K562 (cell line): ENCODE measurements at places on chromosomes 6 and 20.
A peak's percentile ranks its signal among the peaks of the same experiment; 100 is the strongest.

- DNase-seq = no peak
Observed at GRCh38 chr20:42531508-42531961, 658.2 kb downstream of the PTPRT start.

- no peak for DNase-seq
Observed at GRCh38 chr20:24598996-24599395, 129.6 kb downstream of the SYNDIG1 start.

DNA sequence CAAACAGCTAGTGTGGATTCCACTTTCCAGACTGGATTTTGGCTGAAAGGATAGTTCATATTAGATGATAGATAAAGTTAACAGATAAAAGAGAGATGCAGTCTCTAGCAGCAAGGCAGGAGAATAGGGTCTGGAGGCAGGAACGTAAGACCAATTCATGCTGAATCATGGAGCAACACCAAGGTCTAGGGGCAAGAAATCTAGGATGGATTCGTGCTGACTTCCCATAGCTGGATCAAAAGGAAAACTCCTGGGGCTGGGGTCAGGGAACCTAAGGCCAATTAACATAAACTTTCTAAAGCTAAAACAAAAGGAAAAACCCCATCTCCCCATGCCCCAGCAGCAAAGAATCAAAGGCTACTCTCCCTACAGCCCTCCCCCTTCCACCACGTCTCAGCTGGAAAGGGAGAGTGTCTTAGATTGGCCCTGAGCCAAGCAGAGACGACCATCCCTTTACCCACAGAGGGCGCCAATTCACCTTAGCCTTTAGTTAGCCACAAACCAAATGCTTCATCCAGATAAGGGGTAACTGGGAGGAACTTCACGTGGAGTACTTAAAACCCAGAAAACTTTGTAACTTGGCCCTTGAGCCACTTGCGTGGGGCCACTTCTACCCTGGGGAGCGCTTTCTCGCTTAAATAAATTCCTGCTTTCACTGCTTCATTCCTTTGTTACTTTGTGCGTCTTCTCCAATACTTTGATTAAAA lies 7.6 kb downstream of the TREM1 start:
- peak; percentile 90 for DNase-seq

DNA sequence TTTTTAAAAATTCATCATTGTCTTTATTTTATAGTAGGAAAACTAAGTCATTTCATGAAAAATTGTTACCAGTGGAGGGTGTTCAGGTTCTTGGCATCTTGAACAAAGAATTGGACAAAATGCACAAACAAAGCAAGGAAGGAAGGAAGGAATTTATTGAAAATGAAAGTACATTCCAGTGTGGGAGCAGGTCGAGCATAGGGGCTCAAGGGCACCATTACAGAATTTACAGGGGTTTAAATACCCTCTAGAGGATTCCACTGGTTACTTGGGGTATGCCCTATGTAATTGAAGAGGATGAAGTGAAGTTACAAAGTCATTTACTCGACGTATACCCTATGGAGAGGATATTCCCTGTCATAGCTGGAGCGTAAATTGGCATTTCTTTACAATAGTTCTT lies 37.4 kb upstream of the HDAC2 start:
- no peak for DNase-seq

- no peak for DNase-seq
Observed at GRCh38 chr20:41523857-41524256, 94.3 kb downstream of the CHD6 start.

DNA sequence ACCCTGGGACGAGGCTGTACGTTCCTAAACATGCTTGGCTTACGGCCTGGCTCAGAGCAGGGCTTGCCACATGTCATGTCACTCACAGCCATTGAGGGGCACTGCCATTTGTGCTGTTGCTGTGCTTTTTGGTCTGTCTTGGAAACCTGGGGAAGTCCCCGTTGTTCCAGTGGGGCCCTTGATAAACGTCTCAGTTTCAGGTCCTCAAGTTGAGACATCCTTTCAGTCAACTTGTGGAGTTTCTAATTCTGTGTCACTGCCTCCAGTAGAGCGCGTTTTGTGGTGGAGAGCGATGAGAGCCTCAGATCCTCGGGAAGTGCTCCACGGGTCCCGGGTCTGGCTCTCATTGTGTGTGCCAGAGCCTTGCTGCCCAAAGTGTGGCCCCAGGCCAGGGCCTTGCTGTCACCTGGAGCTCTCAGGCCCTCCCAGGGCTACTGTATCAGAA lies 43.0 kb upstream of the CCR6 start:
- no peak for DNase-seq
